ENCODE measurements at places on chromosomes 6 and 20.

DNA sequence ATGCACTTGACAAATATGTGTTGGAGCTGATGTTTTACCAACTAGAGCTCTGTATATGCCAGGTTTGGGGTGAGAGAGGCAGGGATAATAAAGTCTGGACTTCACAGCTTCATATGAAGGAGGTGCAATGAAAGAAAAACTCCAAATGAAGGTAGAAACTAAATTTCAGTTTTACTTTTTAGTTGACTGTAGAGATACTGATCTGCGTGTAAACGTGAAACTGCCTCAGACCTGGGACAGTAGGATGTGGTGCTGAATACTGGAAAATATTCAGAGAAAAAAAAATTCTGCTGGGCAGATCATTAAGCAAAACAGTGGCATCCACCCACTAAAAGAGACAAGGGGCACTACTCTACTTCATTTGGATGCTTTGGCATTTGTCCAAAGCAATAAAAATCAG lies 94.5 kb downstream of the BACH2 start:
- no peak for DNase-seq

DNA sequence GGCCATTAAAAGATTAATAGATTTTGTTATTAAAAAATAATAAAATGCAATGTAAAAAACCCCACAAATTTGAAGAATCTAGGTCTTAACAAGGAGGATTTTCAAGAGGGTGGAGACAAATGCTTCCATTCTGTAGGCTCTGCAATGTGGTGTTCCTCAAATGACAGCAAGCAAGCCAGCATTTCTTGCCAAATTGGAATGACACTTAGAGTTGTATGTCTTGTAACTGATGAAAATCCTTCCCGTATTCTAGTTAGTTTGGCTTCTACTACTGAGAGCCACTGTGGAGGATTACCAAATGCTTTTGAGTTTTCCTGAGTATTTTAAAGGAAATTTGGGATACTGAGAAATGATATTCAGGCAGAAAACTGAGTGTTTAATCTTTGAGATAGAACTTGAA lies 1225.5 kb upstream of the CITED2 start:
- no peak for DNase-seq

- DNase-seq, result no peak
Measured at GRCh38 chr6:158991017-158991723, 8.8 kb downstream of the RSPH3 start.

- no peak for DNase-seq
Measured at GRCh38 chr6:142458836-142459235, 157.0 kb downstream of the ADGRG6 start.

GRCh38 chr6:139778106-139778505 lies 403.7 kb upstream of the CITED2 start:
- no peak for DNase-seq

- DNase-seq, result no peak
Measured at GRCh38 chr6:32046450-32047083, 8.4 kb downstream of the CYP21A2 start.

DNA sequence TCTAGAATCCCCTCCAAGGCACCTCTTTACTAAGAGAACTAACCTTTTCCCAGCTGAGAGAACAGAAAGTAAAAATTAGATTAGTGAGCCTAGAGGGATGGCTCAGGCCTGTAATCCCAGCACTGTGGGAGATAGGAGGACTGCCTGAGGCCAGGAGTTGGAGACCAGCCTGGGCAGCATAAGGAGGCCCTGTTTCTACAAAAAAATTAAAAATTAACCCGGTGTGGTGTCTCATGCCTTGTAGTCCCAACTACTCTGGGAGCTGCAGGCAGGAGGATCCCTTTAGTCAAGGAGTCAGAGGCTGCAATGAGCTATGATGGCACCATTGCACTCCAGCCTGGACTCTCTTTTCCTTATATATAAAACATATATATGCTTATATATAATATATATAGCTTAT lies 5.5 kb upstream of the OOEP start:
- no peak for DNase-seq

GRCh38 chr6:68771426-68771825 lies 136.3 kb downstream of the ADGRB3 start:
- no peak for DNase-seq

DNA sequence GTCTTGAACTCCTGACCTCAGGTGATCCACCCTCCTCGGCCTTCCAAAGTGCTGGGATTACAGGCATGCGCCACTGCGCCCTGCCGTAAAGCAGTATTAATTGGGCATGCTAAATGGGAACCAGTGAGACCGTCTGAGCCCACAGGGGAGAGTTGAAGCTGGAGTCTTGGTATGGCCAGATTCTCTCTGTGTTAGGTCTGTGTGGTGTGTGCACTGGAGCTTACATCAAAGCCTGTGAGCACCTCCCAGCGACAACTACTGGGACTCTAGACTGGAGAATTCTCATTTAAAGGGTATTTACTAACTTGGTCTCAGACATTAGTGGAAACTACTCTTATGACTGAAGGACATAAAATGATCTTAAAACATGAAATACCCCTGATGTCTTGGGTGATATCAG lies 8.5 kb upstream of the SLC22A2 start:
- DNase-seq, result no peak

Measured in NCI-H1417 treated with DMSO at 0.1 percent for 48 hours (cell line).